Heart right ventricle (tissue), 16 donors: ENCODE measurements at places on chromosomes 1 and 21. TPM values are rescaled to one million over a fixed set of nuclear protein-coding genes. Genes with fewer than 3 reads are reported as not detected.

GRCh38 chr1:115505148-115505571 is 136.6 kb upstream of the VANGL1 start:
- DNase-seq = no peak

GRCh38 chr1:31595836-31596736 is 19.8 kb downstream of the TINAGL1 start:
- DNase-seq = peak; percentile 1

- peak; percentile 18 for DNase-seq
Measured at GRCh38 chr1:162230096-162230495, 146.6 kb downstream of the SPATA46 start.

- DNase-seq = no peak
Measured at GRCh38 chr1:147721716-147722115, 38.7 kb downstream of the GJA5 start.

DNA sequence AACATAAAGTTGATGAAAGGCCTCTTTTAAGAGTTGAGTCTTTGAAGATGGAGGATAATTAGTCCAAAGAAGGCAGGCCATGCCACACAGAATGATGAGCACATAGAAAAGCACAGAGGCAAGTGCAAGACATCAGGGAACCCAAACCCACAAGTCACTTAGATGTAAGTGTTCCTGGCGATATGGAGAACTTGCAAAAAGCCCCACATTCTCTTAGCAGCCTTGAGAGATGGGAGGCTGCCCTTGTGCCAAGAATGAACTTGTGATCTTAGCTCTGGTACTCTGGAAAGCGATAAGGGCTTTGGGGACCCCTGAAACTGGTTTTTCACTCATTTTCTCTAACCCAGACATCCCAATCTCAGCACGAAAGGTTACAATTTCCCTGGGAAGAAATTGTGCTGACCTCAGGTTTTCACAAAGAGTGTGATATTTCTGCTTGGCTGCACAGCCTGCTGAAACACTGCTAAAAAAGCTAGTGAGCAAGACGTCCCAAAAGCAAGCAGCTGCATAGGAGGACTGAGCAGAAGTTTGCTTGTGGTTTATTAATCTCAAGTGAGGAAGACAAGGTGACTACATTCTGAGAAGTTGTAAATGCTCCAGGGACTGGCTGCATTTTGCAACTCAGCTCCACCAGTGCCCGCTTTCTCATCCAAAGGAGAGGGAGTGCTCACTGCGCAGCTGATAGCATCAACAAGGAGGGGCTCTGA is 496.9 kb upstream of the CAMK1G start:
- DNase-seq = no peak

DNA sequence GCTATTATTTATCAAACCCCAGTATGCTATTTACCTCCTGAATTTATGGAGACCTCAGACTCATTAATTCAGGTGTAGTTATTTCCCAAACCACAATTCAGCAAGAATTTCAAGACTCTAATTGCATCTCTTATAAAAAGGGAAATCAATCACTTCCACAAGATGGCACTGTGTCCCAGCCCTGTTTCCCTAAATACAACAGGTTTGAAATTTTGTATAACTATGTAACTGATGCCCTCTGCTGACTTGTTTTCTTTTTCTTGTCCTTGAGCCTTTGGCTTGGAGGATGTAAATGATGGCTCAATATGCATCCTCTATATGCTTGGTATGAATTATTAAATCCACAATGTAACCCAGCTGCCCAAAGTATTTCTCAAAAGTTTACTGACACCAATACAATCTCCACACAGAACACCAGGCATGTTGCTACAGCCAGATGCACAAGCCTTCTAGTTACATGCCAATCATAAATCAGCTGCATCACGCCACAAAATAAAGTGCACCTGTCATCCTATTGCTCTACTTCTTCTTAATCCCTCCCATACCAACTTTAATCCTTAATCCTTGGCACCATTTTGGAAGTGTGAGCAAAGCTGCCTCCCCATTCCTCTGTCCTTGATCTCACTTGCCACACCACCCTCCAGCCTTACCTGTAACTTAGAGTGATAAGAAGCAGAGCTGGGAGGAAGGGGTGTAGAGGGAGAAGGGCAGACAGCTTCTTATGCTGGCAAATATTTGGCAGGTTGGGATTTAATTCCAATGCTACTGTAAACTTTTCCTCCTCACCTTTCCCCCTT is 9.0 kb downstream of the C1orf105 start:
- no peak for DNase-seq

DNA sequence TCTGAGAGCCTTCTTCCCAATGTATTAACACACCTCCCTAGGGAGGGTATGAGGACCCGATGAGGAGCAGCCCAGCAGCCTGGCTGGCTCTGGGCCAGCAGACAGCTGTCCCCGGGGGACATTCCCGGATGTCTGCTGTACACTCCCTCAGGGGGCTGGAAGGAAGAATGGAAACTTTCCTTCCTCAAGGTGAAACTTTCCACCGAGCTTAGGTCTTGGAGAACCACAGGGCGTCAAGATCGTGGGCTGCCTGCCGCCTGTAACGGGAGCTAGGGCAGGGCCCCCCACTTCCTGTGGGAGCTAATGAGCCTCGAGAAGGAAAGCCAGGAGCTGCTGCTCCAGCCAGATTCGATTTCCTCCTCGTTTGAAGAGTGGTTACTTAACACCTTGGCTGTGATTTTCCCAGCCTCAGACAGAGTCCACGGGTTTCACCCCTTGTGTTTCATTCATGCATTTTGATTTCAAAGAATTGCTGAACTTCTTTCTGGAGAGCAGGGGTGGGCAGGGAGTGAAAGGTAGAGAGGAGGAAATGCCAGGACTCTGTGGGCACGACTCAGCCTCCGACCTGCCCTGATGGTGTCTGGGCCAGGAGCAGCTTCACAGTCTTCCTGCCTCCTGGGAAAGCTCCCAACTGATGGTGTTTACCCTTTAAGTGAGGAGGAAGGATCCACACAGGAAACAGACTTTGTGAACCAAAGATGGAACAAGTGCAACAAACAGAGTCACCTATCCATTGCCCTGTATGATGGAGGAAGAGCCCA is 29.7 kb downstream of the UBE2T start:
- no peak for DNase-seq

DNA sequence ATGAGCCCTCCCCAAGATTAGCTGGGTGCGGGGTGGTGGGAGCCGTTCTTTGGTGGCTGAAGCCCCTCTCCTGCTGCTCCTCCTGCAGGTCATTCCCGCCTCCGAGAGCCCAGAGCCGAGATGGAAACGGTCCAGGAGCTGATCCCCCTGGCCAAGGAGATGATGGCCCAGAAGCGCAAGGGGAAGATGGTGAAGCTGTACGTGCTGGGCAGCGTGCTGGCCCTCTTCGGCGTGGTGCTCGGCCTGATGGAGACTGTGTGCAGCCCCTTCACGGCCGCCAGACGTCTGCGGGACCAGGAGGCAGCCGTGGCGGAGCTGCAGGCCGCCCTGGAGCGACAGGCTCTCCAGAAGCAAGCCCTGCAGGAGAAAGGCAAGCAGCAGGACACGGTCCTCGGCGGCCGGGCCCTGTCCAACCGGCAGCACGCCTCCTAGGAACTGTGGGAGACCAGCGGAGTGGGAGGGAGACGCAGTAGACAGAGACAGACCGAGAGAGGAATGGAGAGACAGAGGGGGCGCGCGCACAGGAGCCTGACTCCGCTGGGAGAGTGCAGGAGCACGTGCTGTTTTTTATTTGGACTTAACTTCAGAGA is 448 bp downstream of the G0S2 start:
- peak; percentile 56 for DNase-seq

DNA sequence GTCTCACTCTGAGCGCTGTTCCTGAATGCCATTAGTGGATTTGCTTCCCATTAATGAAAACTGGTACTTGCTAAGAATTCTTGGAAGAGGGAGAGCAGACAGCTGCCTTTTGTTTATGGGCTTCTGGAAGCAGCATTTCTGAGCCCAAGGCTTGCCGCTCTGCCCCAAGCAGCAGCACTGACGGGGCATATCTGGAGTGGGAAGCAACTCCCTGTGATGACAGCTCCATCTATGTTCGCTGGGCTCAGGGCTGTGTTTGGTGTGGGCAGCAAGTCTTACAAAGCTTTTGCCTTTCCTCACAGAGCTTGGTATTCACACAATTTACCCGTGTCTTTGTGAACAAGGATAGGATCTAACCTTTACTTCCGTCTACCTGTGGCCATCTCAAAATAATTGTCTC is 72.2 kb downstream of the DDX20 start:
- no peak for DNase-seq

- DNase-seq = no peak
Measured at GRCh38 chr1:89832496-89833127, 11.8 kb downstream of the LRRC8D start.

Gene FAM89A
- polyA plus RNA-seq = 4.8 TPM

Gene KIF2C
- 0.22 TPM for polyA plus RNA-seq

Gene SYNC
- 2.7 TPM for polyA plus RNA-seq

Gene SPRR1A
- polyA plus RNA-seq = not detected

Gene RXFP4
- 0.04 TPM for polyA plus RNA-seq

Gene RUSC1
- polyA plus RNA-seq = 26.4 TPM

Gene PPP2R5A
- polyA plus RNA-seq = 85.7 TPM
